ENCODE measurements at places on chromosomes 2 and 18.

DNA sequence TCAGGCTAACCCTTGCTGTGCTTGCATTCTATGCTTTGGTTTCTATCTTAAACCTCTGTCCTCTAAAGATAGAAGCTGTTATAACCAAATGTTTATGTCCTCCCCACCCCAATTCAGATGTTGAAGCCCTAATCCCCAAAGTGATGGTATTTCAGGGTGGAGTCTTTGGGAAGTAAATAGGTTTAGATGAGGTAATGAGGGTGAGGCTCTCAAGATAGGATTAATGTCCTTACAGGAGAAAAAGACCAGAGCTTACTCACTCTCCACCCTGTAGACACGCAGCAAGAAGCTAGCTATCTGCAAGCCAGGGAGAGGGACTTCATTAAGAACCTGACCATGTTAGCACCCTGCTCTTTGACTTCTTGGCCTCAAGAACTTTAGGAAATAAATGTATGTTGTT lies 362.5 kb downstream of the ERBB4 start:
- DNase-seq = no peak

GRCh38 chr2:20443276-20443920 lies 3.5 kb upstream of the RHOB start:
- DNase-seq = no peak

DNA sequence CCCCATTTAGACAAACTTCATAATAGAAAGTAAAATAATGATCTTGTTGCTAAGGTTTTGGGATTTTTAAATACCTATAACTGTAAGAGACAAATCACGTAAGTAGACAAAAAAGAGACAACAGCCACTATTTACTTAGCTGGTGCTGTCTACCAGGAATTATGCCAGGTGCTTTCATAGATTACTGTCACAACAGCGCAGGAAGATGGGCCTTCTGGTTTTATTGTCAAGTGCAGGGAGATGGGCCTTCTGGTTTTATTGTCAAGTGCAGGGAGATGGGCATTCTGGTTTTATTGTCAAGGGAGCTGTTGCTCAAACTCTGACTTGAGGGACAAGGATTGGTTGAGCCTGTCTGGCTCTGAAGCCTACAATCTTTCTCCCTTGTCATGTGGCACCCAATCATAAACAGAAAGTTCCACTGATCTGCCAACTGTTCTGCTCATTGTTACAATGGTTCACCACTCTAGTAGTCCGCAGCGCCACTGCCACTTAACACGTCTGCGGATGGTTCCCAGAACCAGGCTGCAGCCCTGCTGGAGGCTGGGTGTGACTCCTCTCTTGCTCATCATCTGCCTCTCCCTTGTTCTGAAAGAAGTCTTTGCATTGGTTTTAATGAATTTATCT lies 95.0 kb downstream of the RNF144A start:
- no peak for DNase-seq

DNA sequence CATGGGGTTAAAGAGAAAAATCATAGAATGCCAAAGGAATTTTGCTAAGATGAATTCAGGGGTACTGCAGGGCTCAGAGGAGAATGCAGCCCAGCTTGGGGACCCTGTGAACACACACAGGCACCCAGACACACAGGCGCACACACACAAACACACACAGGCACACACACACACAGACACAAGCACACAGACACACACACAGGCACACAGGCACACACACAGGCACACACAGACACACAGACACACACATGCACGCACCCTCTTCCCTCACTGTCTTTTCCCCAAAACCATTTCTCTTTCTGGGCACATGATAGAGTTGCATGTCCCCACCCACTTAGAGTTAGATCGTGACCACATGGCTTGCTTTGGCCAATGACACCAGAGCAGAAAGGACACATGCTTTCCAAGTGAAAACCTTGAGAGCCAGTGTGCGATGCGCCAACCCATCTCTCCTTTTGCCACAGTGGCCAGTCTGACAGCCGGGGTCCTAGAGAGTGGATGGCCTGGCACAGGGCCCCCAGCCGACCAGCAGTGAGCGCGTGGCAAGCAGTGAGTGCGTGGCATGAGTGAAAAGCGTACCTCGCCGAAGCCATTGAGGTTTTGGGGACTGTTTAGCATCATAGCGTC lies 163.3 kb downstream of the KLHL29 start:
- no peak for DNase-seq
